HS-27A (cell line): ENCODE measurements at places on chromosomes 6 and 20.

GRCh38 chr6:87766211-87766610, 64.2 kb upstream of the AKIRIN2 start:
- no peak for DNase-seq

DNA sequence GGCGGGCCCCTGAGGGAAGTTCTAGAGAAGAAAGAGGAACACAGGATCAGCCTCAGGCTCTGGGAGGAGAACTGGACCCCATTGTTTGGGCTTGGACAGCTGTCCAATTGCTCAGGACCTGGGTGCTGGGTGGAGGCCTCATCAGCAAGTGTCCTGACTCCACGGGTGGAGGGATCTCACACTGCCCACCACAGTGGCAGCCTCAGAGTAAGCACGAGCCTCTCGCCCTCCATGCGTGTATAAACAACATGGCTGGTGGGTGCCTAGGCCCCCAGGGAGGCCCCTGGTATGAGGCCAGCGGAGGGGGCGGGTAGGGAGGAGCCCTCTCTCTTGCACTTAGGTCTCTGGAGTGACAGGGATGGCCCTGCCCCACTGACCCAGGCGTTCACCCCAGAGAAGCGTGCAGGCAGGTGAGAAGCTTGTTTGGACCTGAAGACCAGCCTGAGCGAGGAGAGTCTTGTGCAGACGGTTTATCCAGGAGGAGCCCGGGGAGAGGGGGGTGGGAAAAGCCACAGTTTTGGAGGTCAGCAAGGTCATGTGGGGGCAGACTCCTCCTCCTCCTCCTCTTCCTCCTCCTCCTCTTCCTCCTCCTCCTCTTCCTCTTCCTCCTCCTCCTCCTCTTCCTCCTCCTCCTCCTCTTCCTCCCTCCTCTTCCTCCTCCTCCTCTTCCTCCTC, 41.9 kb upstream of the BHLHE23 start:
- no peak for DNase-seq

DNA sequence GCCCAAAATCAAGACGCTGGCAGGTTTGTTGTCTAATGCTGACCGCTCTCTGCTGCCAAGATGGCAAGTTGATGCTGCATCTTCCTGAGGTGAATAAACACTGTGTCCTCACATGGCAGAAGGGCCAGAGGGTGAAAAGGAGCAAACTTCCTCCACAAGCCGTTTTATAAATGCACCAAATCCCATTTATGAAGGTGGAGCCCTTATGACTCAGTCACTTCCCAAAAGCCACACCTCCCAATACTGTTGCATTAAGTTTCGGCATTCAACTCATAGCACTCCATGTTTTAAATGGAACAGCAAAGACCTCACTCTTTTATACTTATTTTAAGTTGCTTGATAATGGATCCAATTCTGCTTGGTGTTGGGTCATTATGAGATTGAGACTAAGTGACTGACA, 316.6 kb downstream of the RFPL4B start:
- DNase-seq = no peak

GRCh38 chr20:38184101-38184500, 19.0 kb upstream of the TGM2 start:
- DNase-seq = no peak

DNA sequence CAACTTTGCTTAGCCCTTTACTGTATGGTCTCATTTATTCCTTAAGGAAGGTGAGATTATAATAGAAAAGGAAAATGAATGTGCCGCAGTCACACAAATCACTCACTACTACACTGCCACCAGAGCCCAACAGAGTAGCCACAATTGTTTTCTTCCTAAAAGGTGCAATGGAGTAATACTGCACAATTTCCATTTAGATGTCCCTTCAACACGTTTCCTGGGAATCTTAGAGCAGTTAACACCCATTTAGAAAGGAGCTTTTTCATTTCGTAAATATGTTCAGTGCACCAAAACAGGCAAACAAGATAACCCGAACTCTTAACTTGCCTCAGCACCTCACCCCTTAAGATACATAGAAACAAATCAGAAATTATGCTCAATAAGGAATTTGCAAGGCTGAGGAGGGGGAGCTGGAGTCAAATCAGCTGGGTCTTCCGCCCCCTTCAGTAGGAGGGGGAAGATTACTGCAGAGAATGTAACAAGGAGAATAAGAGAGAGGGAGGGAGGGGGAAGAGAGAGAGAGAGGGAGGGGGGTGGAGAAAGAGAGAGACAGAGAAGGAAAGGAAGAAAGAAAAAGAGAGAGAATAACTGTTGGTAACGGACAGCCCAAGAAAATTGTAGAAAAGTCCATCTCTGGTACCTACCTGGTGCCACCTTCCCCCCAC, 155.5 kb downstream of the BCAS1 start:
- DNase-seq = no peak

DNA sequence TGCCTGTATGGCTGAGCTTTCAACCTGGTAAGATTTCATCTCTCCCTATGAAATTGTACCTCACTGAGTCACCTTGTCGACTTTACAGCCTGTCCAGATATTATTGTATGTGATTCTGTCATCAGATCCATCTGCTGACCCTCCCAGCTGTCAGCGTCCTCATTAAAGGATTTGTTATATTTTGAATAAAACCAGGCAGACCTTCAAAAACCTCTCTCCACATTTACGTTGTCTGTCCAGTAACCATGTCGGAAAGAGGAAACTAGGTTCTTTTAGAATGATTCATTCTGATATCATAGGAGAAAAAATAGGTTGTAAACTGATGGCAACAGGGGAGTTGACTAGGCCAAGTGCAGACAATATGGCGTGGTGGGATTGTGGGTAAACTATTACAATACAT, 38.5 kb downstream of the TSPYL4 start:
- no peak for DNase-seq

DNA sequence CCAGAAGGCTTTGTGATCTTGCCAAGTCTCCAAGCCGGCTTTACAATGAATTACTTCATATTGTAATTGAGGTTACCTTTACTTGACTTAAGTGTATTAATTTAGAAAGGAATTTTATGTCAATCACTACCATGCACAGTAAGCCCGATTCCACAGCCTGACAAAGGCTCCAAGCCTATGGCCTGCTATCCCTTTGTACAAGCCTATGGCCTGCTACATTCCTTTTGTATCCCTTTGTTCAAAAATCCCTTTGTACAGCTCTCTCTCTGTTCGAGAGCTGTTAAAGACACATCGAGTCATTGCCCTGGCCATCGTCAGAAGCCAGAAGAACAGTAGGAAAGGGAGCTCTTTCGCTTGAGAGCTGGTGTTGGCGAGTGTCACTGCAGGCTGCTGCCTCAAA, 2.7 kb upstream of the EDN3 start:
- no peak for DNase-seq

DNA sequence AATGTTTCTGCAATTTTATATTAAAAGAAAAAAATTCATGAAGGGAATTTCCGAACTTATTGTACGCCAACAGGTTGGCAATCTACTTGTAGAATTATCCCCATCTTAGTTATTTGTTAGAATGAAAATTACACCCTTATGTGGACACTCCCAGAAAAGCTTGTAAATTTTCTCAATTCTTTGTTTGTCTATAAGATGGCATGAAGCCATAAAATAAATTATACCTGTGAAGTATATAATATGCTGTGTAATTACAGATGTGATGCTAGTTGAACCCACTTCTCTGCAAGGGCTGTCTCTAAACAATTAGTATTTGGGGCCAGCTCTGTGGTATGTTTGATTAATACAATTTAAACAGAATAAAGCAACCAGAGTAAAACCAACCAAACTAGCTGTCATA, 52.1 kb upstream of the DSP start:
- DNase-seq = no peak

DNA sequence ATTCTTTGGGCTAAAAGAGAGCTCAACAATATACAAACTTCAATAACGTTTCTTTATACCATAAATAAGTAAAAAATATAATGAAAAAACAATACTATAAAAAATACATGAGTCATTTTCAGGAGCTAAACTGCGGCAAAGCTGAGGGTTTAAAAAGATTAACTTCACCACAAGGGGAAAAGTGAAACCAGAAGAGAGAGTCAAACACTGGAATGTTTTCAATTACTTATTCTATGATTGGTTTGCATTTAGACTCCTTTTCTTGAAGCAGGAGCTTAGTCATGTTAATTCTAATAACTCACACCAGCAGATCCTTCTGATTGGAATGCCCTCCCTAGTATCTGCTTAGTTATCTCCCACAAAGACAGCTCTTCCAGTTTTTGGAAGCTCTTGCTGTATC, 627.3 kb downstream of the UTRN start:
- no peak for DNase-seq
